Right renal pelvis (tissue), 4 donors: ENCODE measurements at places on chromosomes 12 and 14.

- DNase-seq, result no peak
Measured at GRCh38 chr14:92653162-92653651, 95.2 kb downstream of the LGMN start.

DNA sequence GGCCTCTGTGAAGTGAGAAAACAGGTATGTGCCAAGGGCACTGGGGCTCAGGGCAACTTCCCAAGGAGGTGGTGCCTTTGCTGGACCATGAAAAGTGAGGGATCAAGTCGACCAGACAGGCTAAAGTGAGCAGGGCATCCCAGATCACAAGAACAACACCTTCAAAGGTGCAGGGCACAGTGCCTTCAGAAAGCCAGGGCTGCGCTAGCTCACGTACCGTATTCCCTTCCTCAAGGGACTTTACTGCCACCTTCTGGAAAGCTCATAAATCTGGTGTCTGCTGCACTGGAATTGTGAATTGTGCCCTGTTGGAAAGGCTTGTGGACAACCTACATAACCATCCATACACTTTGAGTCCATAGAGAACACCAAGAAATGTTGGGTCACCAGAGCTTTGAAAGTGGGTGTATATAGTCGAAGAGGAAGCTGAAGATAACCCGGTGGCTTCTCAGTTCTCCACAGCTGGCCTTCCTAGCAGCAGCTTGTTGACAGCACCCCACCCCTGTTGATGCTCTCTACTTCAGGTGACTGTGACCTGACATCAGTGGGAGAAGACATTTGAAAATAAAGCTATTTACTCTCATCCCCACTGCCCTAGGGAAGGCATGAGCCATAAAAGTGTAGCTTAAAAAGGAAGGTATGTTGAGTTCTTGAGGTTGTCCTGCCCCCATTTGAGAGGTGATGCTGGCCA, 24.5 kb downstream of the FIGNL2 start:
- DNase-seq, result no peak

- DNase-seq, result no peak
Measured at GRCh38 chr12:14572401-14572800, 4.7 kb upstream of the PLBD1 start.

DNA sequence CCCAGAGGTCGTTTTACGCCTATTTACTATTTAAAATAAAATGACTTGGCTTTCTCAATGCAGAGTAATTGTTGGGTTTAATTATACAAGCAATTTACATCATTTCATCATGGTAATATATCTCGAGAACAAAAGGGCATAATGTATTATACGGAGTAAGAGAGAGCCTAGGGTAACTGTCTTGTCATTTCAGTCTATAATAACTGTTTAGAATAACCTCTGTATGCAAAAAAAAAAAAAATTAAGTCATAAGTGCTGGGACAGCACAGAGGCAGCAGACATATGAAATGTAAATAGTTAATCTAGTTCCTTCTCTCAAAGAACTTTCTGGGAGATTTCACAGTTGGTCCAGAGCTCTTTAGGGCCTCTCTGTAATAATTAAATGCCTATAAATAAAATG, 284.9 kb downstream of the TMTC2 start:
- DNase-seq, result no peak

GRCh38 chr12:52611080-52611468, 7.3 kb downstream of the KRT73 start:
- DNase-seq, result no peak

DNA sequence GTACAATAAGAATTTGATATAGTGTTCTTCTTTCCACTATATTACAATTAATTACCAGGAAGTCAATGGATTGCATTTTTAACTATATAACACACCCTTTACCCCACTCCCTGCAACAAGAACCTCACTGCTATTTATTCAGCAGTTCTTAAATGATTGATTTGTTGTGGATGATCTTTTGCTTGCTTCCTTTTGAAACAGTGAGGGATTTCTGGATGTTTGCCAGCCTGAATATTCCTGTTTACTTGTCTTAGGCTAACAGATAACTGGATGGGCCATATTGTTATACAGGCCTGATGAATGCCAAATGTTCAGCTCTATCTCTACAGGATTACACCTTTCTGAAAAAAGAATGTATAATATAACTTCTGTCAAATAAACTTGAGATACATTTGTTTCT, 497.6 kb downstream of the APAF1 start:
- no peak for DNase-seq

DNA sequence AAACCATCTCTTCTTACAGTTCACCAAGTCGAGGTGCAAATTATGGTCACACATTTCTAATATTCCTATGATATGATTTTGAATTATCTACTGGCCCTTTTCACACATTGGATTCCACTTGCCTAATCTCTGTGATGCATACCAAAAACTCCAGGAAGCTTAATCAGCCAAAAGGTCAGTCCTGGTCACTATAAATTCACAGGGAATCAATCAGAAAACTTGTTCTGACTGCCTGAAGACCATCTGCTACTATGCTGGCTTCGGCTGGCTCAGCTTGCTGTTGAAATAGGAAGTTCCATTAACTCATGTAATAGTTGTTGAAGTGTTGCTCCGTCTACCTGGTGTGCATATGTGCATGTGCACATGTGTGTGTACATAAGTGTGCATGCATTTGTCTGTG, 142.8 kb upstream of the FLRT2 start:
- no peak for DNase-seq

DNA sequence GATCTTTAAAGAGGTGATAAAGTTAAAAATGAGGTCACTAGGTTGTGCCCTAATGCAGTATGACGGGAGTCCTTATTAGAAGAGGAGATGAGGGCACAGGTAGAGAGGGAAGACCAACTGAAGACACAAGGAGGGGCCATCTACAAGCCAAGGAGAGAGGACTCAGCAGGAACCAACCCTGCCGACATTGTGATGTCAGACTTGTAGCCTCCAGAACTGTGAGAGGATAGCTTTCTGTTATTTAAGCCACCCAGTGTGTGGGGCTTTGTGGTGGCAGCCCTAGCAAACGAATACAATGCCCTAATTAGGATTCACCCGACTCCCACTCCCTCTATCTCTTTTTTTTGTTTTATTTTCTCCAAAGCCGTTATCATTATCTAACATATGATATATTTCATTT, 7.9 kb upstream of the IL26 start:
- DNase-seq, result no peak

- no peak for DNase-seq
Measured at GRCh38 chr14:98573082-98573481, 698.9 kb downstream of the BCL11B start.

- DNase-seq, result no peak
Measured at GRCh38 chr12:124310785-124311184, 15.9 kb downstream of the RFLNA start.

GRCh38 chr12:105801351-105801750, 337.4 kb downstream of the NUAK1 start:
- no peak for DNase-seq

GRCh38 chr12:14315501-14315900, 50.0 kb upstream of the ATF7IP start:
- DNase-seq, result peak; percentile 2

- DNase-seq, result no peak
Measured at GRCh38 chr12:6438345-6438744, 6.4 kb upstream of the CD27 start.

- no peak for DNase-seq
Measured at GRCh38 chr12:125583071-125583470, 517.8 kb downstream of the AACS start.

GRCh38 chr14:80447392-80447791, 236.1 kb upstream of the DIO2 start:
- DNase-seq, result no peak

DNA sequence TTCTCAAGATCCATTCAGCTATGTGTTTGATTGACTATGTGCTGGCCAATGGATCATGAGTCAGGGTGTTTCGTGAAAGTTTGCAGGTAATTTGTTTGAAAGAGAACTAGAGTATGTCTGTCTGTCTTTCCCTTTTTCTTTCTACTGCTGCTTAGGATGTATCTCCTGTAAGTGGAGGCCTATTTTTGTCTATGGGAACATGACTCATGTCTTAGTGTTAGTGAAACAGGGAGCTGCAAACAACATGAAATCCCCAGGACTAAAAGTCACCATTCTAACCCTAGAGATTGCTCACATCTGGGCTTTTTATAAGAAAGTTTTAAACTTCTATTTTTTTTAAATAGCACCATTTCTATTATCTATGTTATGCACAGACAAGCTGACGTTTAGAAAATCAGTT, 333.0 kb downstream of the CCER1 start:
- DNase-seq, result no peak

DNA sequence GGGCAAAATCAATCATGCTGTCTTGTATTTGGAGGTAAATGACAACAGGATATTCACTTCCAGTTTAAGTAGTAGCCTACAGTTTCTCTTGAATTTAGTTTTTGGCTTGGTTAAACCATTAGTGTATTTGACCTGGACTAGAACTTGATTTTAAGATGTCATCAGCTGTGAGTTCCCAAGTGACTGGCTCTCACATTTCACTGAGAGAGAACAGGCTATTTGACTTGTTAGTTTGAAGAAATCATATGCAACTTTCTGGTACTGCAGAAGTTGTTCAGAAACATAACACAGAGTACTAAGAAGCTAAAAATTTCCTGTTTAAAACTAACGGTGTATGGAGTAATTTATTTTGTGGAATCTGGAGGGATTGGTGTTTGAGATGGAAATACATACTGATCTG, 22.3 kb downstream of the MNAT1 start:
- no peak for DNase-seq

DNA sequence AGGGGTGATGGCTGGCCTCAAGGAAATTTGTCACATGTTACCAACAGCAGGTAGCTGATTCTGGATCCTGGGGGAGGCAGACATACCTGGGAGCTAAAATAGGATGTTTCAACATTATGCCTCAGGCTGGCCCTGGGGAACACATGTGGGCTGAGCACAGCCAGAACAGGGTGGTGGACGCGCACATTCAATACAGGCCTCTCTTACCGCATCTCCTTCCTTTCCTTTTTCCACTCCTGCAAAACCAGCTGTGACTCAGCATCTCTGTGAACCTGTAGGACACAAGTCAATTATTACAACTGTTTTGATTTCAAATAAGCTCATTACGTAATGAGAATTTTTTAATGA, 61.0 kb downstream of the NT5DC3 start:
- no peak for DNase-seq

DNA sequence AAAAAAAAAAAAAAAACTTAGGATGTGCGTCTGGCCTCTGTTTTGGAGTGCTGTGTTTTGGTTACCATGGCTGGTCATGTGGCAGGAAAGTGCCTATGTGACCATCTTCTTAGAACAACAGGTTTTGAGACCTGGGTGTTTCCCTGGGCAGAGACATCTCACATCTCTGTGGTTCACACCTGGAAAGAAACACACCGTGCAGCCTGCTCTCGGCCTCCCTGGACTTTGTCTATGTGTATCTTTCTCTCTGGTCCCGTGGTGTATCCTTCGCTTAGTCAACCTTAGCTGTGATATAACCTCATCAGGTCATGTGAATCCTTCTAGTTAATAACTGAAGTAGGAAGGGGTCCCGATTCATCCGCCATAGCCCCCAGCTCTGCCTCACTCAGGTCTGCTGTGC, 22.6 kb downstream of the ACADS start:
- DNase-seq, result no peak

DNA sequence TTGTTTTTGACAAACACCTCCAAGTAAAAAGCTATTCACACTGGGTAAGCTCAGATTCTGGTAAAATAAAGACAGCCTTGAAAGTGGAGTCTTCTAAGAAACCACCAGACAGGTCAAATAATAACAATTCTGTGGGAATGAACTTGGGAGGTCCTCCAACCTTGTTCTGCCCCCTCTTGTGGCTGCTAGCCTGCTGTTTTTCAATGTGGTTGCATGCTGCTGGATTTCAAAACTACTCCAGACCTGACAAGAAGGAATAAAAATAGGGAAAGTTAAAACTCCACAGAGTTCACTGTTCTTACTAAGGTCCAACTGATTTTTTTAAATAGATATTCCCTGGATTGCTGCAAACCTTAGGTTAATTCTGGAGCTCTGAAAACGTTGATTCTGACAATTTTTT, 32.2 kb upstream of the RIN3 start:
- DNase-seq, result no peak

- DNase-seq, result no peak
Measured at GRCh38 chr14:26887847-26888246, 290.0 kb upstream of the NOVA1 start.

DNA sequence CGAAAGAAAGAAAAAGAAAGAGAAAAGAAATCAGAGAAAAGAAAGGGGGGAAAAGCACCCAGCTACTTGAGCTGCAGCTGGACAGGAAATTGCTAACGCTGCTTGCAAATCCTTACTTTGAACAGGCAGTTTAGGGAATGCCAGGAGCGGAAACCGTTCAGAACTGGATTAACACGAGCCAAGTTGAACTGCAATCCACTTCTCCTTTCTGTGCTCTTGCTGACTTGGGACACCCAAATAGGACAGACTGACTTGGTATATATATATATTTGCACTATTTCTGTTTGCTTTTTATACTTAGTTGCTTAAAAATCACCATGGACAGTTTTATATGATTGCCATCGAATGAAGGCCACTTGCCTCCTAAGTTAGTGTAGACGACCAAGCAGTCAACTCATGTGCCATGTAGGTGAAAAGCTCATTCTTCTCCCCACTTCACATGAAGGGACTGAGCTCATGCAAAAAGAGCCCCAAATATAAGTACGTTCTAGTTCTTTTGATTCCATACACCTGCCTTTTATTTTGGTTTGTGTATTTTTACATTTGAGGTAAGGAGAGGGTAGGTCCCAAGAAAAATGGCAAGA, 5.5 kb downstream of the DUSP6 start:
- DNase-seq, result no peak

- DNase-seq, result no peak
Measured at GRCh38 chr14:68502230-68502629, 290.6 kb downstream of the ZFP36L1 start.

GRCh38 chr14:84885061-84885460, 644.9 kb upstream of the FLRT2 start:
- DNase-seq, result no peak

DNA sequence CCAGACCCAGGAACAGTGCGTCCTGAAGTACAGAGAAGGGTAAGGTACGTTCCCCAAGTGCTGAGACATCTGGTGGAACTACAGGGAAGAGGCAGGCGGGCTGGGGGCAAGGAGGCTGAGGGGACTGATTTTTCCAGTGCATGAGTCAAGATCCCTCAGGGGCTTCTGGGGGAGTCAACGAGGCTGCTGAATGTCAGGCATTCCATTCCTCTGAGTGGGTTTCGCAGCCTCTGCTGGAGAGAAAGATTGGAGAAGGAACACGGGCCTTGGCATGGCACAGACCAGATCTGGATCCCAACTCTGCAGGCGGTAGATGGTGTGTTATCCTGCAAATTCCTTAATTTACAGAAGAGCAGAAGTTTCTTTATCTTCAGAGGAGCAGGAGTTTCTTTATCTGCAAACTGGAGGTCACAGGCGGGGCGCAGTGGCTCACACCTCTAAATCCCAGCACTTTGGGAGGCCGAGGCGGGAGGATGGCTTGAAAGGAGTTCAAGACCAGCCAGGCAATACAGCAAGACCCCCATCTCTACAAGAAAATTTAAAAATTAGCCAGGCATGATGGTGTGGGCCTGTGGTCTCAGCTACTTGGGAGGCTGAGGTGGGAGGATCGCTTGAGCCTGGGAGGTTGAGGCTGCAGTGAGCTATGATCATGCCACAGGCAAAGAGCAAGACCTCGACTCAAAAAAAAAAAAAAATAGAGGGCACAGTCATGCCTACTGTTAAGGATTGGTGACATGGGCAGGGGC, 132.6 kb upstream of the MAP1LC3B2 start:
- no peak for DNase-seq
